ENCODE measurements at places on chromosomes 11 and 22.

DNA sequence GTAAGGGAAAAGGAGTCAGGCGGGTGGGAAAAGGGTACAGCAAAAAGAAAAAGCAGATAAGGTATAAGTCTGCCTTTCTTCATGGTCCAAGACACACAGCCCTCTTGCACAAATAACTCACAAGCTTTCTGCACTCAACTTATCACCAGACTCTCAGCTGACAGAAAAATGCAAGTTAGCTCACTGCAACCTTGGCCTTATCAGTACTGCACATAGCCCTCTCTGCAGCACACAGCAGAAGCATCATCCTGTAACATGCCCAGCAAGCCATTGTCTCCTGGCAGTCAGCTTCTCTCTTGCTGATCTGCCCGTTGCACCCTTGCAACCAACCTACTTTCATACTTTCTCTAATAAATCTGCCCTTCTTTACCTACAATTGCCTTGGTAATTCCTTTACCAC, 5.8 kb downstream of the ZBTB44 start:
- DNase-seq, result no peak

- DNase-seq, result peak; percentile 97
These were observed 75.7 kb downstream of the DEPDC5 start for GRCh38 chr22:31829505-31829904.

- DNase-seq, result no peak
These were observed 13.5 kb downstream of the SSH3 start for GRCh38 chr11:67316882-67317204.

DNA sequence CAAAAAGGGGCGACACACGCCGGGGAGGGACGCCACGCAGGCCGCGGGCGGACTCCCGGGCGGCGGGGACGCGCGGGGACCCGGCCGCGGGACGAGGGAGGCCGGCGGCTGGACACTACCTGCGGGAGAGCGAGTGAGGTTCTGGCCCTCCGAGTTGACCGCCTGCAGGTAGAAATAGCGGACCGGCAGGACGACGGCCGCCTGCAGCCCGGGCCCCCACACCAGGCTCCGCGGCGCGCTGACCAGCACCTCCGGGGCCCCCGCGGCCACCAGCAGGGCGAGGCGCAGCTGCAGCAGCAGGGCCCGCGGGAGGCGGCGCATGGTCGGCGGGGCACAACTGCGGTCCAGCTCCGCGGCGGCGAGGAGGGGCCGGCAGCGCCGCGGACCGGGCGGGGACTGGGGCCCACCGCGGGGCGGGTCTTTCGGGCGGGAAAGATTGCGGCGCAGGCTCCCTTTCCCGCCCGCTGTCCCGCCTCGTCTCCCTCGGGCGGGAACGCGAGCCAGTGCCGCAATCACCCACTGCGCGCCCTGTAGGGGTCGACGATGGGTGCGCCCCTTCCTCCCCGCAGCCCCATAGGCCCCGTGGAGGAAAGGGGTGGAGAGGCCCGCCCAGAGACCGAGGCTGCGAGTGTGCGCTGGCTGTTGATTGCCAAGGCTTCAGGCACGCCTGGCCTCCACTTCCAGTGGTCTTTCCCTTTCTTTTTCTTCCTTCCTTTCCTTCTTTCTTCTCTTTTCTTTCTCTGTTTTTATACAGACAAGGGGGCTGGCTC, at the start of gene POGLUT3:
TSS of gene POGLUT3 (minus strand) at position 339 of the 770 bp plus-strand sequence. CDS start at position 321, 18 bp downstream.
- peak; percentile 79 for DNase-seq

GRCh38 chr11:575313-575995, 816 bp upstream of the PHRF1 start:
- peak; percentile 54 for DNase-seq

DNA sequence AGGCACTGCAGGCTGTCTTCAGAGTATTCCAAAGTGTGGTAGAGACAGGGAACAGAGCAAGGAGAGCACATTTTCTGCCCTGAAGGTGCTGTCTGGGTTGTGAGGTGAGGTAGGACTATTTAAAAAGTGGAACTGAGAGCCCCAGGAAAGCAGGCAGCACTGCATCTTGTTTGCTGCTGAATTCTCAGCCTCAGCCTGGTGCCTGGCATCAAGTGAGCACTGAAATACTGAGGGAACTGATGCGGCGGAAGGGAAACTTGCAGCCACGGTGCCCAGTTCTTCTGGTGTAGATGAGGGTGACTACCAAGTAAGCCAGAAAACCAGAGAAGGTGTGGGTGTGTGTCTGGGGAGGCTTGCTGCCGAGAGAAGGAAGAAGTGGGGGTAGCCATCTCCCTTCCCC, 59.5 kb downstream of the TNRC6B start:
- no peak for DNase-seq

GRCh38 chr11:117044287-117045035, 53.8 kb downstream of the SIK3 start:
- no peak for DNase-seq

DNA sequence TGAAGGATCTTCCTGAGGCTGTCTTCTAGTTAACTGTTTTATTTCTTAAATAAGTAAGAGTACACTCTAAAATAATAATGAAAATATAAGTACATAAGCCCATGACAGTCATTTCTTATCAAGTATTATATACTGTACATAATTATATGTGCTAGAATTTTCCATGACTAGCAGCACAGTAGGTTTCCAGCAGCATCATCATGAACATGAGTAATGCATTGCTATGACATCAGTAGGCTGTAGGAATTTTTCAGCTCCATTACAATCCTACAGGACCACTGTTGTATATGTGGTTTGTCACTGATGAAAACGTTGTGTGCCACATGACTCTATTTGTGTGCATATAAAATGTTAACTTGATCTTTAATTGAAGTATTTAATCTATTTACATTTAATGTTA, 22.0 kb downstream of the ZNF202 start:
- DNase-seq, result peak; percentile 15

GRCh38 chr11:129213261-129213660, 21.1 kb upstream of the ARHGAP32 start:
- no peak for DNase-seq

DNA sequence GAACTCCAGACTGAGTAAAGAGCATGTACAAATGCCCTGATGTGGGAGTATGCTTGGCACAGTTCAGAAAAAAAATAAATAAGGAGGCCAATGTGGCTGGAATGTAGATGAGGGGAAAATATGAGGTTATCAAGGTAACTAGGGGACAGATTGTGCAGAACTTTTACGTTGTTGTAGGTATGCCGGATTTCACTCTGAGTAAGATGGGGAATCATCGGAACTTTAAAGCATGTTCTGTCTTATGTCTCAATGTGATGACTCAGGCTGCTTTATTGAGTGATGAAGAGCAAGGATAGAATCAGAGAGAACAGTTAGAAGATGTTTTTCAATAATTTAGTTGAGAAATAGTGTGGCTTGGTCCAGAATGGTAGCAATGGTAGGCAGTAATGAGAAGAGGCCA, 130.4 kb downstream of the C11orf87 start:
- no peak for DNase-seq

- no peak for DNase-seq
These were observed 37.5 kb downstream of the NRXN2 start for GRCh38 chr11:64685536-64685935.

GRCh38 chr11:116420030-116420429, 352.8 kb downstream of the BUD13 start:
- no peak for DNase-seq

GRCh38 chr11:36945384-36945783, 347.3 kb upstream of the RAG2 start:
- DNase-seq, result no peak

DNA sequence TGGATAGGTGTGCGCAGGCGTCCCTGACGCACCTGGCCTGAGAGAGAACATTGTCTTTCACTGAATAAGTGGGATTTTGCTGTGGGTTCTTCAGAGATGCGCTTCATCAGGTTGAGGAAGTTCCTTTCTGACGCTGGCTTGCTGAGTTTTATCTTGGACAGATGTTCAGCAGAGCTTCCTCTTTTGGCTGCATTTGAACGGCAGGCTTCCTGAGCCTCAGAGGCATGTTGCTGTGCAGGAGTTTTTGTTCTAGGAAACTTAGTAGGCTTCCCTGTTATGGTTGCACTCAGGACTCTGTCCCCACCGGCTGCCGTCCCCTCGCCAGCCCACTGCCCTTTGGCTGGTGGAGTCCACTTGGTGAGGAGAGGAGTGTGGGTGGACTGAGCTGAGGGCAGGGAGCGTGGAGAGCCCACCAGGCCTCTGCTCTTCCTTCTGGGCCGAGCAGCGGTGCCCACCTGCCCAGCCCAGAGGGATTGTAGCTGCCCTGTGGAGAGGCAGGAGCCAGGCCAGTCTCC, 17.2 kb downstream of the FRMD8 start:
- DNase-seq, result no peak

DNA sequence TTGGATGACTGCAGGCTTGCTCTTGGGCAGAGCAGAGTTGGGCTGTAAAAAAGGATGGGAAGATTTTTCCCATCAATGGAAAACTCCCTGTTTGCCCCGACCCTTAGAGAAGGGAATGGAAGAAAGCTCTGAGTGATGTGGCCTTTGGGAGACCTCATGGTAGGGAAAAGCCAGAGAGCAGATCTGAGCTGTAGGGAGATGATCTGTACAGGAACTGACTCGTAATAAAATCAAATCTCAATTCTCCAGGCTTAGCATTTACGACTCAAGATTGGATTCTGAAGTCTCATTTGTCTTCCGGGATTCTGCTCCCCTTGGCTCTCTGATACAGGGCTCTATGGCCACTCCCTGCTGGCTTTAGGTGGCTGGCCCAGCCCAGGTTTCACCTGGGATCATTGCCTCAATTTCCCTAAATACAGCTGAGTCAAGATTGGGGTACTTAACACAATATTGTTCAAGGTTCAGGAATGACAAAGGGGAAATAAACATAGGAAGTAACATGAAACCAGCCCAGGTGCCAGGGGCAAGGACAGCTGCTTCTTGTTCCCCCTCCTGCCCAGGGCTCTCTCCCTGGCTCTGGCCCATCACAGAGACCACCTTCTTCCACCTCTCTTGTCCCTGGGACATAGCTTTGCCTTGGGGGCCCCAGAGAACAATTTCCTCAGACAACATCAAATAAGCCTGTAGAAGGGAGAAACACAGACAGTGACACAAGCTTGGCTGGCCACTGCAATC, 38.4 kb upstream of the THY1 start:
- DNase-seq, result peak; percentile 24

GRCh38 chr11:45275828-45276227, 10.3 kb downstream of the SYT13 start:
- peak; percentile 19 for DNase-seq

DNA sequence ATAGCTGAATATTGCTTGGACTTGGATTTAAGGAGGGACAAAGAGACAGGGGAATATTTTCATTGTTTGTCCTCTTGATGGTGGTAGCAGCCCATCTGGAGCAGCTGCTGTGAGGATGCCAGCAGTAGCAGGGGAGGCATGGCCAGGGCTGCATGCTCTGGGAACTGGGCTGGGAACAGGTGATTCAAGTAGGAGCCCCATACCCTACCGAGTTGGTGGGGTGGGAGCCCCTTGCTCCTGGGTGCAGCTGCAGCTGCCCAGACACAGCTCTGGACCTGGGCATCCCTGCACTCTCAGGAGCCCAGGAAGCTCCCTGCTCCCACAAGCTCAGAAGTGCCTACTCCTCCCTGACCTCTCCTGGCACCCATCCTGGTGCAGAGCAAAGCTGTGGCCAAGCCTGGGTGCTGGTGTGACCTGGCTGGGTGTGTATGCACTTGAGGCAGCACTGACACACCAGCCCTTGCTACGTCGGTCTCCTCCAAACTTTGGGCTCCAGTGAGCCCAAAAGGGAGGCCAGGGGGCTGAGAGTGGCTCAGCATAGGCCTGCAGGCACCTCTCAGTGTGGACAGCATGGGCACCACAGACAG, 341.8 kb upstream of the CCDC179 start:
- no peak for DNase-seq

GRCh38 chr22:23750714-23751440, at the start of gene ZNF70:
TSS of gene ZNF70 (minus strand) at chr22:23751112. CDS start at chr22:23745140, 5,972 bp downstream.
- peak; percentile 75 for DNase-seq

GRCh38 chr11:132337819-132338416, 967.5 kb downstream of the NTM start:
- DNase-seq, result no peak

GRCh38 chr11:86247608-86248007, 3.1 kb downstream of the EED start:
- no peak for DNase-seq

- peak; percentile 23 for DNase-seq
These were observed at the start of gene MAPK8IP1 for GRCh38 chr11:45885274-45885920. TSS of gene MAPK8IP1 (plus strand) at chr11:45885651. CDS start at chr11:45885821, 170 bp downstream.
